ENCODE measurements at places on chromosomes 7 and 10.

DNA sequence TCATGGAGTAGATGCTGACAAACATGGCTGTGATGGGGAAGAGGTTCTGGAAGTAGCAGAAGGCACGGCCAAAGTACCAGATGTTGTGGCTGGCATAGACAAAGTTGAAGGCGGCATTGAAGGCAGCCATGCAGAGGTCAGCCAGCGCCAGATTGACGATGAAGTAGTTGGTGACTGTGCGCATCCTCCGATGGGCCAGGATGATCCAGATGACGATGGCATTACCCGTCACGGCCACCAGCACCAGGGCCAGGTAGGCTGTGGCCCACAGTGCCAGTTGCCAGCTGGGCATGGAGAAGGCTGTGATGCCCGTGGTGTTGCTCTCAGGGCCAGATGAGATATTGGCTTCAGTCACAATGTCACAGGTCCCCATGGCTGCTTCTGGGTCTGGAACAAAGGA lies 767 bp downstream of the TACR2 start:
- DNase-seq, result no peak

- DNase-seq, result no peak
Observed at GRCh38 chr10:18886102-18886501, 162.5 kb upstream of the MALRD1 start.

- no peak for DNase-seq
Observed at GRCh38 chr10:124478515-124478914, 16.9 kb downstream of the LHPP start.

DNA sequence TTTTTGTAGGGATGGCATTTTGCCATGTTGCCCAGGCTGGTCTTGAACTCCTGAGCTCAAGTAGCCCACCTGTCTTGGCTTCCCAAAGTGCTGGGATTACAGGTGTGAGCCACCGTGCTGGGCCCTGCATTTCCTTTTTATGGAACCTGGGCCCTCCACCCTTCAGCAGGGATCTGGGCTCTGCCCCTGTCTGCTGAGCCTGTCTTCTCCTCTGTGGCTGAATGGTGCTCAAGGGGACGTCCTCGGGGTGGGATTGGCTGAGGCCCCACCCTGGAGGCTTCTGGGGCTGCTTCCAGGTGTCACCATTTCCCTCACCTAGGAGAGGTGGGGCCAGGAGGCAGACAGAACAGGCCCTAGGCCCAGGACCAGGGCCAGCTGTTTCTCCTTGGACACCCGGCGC lies 18.4 kb downstream of the FAM241B start:
- DNase-seq, result no peak

DNA sequence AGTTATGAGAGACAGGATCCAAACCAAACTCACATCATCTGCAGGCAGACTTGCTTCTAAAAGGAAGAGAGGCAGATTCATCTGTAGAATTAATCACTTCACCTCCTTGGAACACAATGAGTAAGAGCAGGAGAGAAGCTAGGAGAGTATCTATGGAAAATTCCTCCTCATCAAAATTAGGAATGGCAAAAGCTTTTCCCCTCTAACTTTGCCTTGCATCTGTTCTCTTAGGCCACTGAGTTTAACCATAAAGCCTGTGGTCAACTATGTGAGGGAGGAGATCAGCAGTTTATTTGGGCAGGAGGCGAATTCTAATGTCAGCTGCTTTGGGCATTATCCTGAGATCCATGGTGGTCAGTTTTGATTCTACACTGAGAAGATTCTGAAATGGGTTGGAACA lies 561.7 kb downstream of the GFRA1 start:
- DNase-seq, result no peak

DNA sequence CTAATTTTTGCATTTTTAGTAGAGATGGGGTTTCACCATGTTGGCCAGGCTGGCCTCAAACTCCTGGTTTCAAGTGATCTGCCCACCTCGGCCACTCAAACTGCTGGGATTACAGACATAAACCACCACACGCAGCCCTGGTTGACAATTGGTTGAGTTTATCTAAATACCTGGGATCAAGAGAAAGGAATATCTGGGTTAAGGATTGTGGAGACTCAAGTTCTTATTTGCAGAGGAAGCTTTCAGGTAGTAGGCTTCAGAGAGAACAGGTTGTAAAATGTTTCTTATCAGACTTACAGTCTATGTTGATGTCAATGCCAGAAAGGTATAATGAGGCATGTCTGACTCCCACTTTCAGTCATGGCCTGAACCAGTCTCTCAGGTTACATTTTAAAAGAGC lies 5.9 kb upstream of the TMEM254 start:
- DNase-seq, result no peak

- DNase-seq, result no peak
Observed at GRCh38 chr10:18797286-18797685, 138.1 kb downstream of the ARL5B start.

DNA sequence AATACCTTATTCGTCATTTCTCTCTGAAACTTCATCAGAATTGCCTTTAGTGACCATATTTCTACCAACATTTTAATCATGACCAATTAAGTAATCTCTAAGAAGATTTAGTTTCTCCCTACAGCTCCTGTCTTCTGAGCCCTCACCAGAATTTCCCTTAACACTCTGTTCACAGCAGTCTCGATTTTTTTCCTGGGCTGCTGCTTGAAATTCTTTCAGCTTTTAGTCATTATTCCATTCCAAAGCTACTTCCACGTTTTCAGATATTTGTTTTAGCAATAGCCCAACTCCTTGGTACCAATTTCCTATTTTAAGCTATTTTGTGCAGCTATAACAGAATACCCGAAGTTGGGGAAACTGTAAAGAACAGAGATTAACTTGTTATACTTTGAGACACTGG lies 192.4 kb upstream of the DKK1 start:
- no peak for DNase-seq

- no peak for DNase-seq
Observed at GRCh38 chr7:17617380-17617779, 318.9 kb downstream of the AHR start.

DNA sequence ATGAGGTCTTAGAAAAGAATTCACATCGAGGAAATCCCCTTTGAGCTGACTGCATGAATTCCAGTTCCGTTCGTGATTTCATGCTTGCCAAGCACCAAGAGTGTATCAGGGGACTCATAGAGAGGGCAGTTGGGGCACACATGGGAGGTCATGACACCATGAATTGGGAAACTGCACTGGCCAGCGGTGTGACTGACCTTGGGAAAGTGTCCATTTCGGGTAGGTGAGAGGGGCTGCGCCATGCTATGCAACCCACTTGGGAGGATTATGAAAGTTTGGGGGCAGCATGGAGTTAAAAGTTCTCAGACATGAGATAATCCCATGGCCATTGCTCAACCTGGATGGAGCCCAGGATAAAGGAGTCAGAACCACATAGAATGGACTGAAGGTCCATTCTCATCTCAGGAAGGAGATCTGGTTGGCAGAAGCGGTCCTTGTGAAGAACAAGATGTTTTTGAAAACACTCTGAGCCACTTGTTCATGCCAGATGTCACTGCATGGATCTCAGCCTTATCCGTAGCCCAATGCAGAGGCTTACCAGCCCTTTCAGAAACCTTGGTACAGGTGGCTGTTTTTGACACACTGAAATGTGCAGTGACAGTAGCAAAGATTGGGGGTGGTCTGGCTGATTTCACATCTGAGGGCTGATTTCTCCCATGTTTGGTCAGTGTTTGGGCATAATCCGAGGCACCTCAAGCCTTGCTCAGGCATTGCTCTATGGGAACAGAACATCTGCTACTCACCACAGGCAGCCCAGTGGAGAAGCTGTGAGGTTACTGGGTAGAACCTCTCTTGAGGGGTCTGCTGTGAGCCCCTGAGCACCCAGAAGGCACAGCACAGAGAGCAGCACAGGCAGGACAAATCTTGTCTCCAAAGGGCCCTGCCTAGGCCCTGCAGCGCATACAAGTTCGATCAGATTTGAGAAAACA lies 252.3 kb downstream of the CXCL12 start:
- DNase-seq, result no peak
